ENCODE measurements at places on chromosomes 13 and 19.

DNA sequence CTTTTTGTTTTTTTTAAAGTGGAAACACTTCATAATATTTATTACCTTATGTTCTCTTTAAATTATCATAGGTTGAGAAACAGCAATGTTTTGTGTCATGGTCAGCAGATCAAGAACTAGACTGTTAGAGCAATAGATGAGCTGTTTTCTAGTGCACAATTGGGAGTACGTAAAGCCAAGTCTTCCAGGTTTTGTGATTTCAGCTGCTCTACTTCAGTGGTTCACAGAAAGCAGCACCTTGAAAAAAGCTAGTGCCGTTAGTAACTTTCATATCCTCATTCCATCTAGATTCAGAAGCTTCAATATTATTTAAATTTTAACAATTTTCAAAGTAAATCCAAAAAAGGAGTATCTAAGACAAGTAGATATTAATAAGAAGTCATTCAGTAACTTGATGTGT is 1.9 kb downstream of the GPR18 start:
- DNase-seq = no peak

DNA sequence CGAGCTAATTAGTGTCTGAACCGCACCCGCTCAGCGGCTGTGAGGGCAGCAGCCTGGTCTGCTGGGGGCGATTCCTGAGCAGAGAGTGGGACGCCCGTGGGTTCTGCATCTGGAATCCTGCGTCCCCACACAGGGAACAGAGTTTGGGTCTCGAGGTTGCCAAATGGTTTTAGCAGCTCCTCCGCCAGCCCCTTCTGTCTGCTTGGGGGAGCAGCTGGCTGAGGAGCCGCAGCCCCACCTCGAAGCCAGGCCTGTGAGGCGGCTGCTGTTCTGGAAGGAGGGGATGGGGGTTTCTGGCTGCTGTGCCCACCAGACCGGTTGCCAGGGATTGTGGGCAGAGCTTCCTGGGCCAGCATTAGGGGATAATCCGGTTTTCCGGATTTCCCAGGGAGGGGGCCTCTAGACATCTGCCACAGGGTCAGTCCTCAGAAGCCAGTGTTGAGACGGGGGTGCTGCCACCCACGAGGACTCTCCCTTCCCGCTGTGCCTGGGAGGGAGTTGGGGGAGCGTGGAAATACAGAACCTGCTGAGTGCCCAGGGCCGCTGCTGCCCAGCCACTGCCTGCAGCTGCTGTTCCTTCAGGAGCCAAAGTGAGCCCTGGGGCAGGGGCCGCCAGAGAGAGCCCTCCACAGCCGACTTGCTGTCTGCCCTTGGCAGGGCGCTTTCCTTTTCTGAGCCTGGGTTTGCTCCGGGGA is 2.0 kb downstream of the CDC34 start:
- no peak for DNase-seq

DNA sequence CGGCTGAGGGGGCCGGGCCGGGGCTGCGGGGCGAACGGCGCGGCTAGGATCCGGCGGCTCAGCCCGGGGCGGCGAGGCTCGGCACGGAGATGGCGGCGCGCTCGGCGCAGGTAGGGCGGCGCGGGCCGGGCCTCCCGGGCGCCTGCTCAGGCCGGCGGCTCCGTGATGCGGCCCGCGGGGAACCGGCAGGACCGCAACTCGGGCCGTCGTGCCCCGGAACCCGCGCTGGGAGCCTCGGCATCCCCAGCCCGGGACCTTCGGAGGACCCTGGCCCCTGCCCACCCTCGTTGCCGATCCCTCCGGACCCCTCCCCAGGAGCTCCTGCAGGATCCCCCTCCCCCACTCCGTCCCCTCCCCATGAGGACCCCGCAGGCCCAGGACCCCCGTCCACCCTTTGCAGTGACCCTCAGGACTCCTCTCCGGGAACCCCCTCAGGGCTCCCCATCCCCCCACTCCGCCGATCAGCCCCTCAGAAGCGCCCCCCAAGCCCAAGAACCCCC is 304 bp downstream of the EVI5L start:
- DNase-seq = no peak

DNA sequence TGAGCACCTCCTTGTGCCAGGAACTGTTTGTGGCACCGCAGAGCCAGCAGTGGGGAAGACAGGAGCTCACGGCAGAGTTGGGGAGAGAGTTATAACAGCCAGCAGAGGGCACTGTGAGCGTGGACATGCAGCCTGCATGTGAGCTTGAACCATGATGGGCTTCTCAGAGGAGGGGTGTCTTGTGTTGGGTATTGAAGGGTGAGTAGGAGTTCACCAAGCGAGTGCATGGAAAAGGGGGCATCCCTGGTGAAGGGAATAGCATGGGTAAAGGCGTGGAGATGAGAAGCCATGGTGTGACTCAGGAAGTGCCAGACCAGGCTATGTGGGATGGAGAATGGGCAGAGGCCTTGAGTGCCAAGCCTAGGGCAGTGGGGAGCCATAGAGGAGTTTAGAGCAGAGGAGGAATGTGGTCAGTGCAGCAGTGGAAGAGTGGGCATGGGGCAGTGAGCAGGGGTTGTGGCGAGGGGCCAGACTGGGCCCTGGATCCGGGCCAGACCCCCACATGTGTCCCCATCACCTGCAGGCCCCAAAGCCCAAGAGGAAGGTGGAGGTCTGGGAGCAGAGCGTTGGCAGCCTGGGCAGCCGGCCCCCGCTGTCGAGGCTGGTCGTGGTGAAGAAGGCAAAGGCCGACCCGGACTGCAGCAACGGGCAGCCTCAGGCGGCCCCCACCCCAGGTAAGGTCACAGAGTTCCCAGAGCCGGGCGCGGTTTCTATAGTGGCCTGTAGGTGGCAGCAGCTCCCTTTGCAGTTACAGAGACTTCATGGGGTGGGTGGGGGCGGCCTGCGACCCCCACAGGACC is 11.8 kb upstream of the SHD start:
- DNase-seq = no peak

- no peak for DNase-seq
Observed at GRCh38 chr19:39401549-39402345, 4.9 kb upstream of the ZFP36 start.

- DNase-seq = no peak
Observed at GRCh38 chr13:94602467-94602866, 810 bp downstream of the GPR180 start.

GRCh38 chr13:51950722-51951121 is 60.5 kb downstream of the ATP7B start:
- no peak for DNase-seq

GRCh38 chr13:26881154-26881553 is 120.6 kb upstream of the GPR12 start:
- DNase-seq = no peak

DNA sequence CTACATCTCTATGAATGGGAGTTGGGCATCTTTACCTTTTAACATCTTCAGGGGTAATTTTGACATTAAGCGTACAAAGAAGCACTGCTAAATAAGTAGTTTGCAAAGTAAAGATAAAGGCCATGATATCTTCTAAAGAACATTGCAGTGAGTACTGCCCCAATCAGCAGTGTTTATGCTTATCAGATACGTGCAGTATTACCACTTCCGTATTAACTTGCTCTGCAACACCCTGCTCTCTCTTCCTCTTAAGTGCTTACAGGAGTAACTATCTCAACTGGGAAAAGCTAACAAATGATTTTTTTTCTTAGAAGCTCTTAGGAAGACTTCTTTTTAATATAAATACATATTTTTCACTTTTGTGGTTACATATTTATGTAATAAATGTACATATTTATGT is 793.7 kb upstream of the SLC10A2 start:
- no peak for DNase-seq

DNA sequence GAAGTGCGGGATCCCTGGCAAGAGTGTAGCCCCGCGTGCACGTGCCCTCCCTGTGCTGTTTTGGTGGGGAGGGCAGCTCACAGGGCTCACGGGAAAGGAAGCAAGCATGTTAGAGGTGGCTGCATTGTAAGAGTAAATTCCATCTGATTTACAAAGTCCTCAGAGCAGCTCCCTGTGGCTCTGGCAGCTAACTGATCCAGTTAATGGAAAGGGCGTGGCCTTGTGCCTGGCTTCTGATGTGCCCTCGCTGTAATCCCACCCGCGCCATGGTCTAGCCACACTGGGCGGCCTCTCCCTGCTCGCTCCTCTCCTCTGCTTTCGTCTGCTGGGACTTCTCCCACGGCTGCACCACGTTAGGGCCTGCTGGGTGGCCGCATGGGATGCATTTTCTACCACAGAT is 258.5 kb downstream of the FGF9 start:
- DNase-seq = no peak

DNA sequence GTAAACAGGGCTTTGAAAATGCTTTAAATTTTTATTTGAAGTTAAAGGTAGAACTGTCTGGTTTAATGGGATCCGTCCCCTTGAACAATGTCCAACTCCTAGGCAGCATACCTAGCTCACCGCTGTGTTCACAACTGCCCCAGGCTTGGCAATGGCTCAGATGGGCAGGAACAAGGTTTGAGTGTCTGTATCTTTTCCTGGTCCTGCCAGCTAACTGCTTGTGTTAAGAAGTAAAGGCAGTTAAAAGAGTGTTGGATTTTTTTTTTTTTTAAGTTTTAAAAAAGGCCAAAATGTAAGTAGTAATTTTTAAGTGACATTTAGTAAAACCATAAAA is 66.7 kb upstream of the FNDC3A start:
- DNase-seq = no peak

DNA sequence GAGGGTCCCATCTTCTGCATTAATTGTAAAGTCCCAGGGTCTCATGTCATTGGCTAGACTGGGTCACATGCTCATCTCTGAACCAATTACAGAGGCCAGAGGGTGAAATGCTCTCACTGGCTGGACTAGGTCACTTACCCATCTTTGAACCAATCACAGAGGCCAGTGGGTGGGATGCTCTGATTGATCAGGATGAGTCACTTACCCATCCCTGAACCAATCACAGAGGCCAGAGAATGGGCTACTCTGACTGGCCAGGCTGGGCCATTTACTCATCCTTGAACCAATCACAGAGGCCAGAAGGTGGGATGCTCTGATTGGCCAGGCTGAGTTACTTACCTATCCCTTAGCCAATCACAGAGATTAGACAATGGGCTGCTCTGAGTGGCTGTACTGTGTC is 5.3 kb downstream of the MISP start:
- no peak for DNase-seq

- DNase-seq = no peak
Observed at GRCh38 chr19:38707512-38708114, 36.7 kb downstream of the CAPN12 start.

DNA sequence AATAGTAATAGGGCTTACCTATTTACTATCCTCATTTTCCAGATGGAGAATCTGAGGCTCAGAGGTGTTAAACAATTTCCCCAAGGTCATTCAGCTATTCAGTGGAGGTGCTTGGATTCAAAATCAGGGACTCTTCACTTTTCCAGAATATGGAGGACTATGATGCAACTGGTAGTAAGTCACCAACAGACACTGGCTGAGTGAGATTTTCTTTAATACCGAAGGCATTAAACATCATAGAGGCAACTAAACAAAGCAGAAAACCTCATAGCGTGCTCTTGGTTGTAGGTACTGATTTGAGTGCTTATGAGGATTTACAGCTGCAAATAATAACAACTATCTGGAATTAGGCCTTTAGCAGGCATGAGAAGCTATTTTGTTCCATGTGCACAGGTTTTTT is 134.4 kb downstream of the DLEU7 start:
- no peak for DNase-seq

GRCh38 chr13:75432811-75433244 is 49.1 kb downstream of the TBC1D4 start:
- no peak for DNase-seq

DNA sequence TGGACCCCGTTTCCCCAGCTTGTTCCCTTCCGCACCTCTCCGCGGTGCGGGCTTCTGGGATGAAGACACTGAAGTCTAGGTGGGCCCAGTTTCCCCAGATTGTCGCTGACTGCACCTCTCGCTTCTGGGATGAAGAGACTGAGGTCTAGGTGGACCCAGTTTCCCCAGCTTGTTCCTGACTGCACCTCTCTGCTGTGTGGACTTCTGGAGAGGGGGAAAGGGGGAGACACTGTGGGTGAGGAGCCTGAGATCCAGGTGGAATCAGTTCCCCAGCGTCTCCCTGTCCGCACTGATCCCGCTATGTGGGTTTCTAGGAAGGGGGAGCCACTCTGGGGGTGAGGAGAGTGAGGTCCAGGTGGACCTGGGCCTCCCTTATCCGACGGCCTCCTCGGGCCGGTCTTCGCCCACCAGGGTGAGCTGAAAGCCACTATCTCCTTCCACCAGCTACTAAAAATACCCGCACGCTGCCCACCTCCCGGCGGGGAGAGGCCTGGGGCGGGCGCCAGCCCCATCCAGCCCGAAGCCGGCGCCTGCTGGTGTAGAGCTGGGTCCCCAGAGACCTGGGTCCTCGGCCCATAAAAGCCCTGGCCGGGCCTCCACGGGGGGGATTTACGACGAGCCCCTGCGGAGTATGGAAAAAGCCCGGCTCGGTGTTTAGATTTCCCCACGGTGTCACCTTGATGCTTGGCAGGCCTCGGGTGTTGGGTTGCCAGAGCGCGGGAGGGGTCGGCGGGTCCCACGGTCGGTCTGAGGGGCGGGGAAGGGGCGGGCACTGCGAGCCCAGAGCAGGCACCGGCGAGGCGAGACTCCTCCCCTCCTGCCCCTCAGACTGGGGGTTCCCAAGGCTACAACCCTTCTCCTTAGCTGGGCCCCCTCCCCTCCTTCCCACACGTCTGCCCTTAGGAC is 10.6 kb downstream of the FUT6 start:
- peak; percentile 16 for DNase-seq

GRCh38 chr13:114004420-114005205 is 30.7 kb upstream of the C13orf46 start:
- DNase-seq = no peak

Data from brain pericyte (primary cell).